ENCODE measurements at places on chromosomes 16 and 17. TPM values are rescaled to one million over a fixed set of nuclear protein-coding genes. Genes with fewer than 3 reads are reported as not detected.

- no peak for DNase-seq
Observed at GRCh38 chr16:84286578-84287240, 8.0 kb upstream of the WFDC1 start.

GRCh38 chr17:27608328-27609230 lies 22.4 kb upstream of the LGALS9 start:
- no peak for DNase-seq

GRCh38 chr17:1222321-1222720 lies 42.5 kb upstream of the ABR start:
- DNase-seq = no peak

DNA sequence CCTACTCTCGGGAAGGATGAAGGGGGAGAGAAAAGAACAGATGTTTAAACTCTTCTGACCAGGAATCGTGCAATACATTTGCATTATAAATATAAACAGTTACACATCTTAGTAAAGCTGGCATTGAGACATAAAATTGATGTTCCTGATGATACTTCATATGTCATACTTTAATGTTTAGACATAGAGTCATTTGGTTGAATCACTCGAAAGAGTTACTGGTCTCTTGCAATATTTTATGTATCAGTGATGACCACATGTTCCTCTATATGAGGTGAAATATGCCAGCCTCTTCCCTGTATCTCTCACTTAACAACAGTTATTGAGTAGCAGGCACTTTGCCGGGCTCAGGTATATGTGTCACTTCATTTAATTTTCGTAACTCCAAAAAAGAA lies 49.7 kb upstream of the PMFBP1 start:
- DNase-seq = no peak

- no peak for DNase-seq
Observed at GRCh38 chr17:77741109-77741508, 217.4 kb upstream of the TNRC6C start.

The ADORA2B gene
- 1.0 TPM for polyA plus RNA-seq

DNA sequence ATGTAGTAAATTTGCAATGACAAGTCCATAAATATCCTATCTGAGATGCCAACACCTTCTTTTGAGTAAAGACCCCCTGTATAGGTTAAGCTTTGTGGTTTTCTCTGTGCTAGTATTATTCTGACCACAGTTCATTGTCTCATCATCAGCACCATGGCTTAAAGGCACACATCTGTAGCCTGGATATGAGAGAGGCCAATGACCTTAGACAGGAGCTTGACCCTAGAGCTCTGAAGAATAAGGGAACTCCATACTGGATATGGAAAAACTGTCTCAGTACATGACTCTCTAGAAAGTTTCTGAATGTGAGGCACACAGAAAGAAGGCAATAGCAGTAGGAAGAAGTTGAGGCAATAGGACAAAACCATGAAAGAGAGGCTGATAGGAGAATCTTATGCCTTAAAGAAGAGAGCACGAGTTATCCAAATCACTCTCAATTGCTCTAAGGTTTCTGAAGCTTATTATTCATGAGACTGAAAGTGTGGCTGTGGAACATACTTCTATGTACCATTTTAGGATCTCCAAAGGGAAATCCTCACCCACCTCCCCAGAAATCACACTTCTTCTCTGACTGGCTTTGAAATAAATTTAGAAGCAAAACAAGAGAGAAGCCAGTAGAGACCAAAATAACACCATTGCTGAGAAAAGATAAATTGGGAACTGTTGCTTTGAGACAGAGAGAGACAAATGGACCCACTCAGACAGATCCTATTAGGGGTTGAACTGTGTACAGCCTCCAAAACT lies 150.2 kb downstream of the ABCA8 start:
- DNase-seq = no peak

- DNase-seq = no peak
Observed at GRCh38 chr17:63751806-63752205, 10.2 kb upstream of the STRADA start.

The ELMO3 gene
- polyA plus RNA-seq = 4.8 TPM

GRCh38 chr16:86042393-86042792 lies 143.4 kb downstream of the IRF8 start:
- DNase-seq = no peak

GRCh38 chr16:13012601-13013000 lies 111.2 kb downstream of the SHISA9 start:
- DNase-seq = no peak

DNA sequence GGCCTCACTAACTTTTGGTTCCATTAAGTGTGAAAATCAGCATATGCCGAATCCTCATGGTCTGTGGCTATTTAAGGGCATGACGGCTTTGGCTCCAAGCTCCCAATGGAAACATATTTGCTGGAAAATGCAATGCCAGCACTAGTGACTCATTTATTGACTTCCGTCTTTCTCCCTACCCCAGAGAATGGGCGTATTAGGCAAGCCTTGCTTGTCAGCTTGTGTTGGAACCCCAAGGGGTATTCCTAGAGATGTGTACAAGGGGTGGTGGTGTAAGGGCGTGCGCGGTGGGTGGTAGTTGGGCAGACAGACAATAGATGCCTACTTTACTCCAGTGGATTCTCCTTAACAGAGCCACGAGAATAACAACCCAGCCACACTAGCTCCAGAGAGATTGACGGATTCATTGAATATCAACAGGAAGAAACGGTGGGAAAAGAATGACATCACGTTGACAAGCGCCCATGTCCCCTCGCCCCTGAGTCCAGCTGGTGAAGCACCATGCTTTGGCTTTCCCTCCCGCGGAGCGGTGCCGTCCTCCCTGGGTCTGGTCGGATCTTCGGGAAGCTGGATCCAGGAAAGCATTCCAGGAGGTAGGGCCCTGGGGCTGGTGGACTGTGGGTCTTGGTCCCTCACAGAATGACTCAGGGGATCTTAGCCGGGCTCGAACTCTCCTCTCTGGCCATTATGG lies 10.3 kb downstream of the CD300LB start:
- no peak for DNase-seq

The DOK4 gene
- 33.1 TPM for polyA plus RNA-seq

DNA sequence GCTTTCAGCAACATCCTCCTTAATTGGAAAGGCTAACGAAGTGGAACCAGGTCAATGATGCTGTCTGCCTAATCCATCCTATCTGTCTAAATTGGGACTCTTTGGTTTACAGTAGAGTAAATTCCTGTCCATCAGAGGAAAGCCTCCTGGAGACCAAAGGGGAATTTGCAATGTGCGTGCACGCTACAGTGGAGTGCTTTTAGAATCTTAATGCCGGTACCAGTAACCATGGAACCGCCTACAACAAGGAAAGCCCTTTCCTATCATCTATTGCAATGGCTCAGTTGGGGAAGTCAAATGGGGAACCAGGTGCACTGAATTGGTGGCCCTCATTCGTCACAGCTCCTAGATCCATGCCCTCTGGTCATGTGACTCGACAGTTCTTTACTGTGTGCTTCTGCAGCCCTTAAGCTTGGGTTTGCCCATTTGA lies 110.1 kb downstream of the XYLT1 start:
- no peak for DNase-seq

DNA sequence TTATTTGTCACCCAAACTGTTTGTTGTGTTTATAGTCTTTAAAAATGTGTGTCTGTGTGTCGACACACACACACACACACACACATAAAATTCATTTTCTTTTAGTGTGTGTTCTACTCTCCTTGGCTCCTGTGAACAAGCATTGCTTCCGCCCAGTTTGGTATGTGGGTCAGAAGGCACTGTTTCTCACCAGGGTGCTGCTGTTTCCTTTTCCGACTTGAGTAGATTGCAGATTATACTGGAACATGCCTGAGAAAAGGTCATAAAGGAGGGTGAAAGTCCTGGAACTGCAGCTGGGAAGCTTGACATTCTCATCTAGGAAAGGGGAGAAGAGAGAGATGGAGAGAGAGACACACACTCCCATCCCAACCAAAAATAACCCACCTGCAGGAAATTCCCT lies 330.3 kb downstream of the BCAS3 start:
- DNase-seq = no peak

The AIPL1 gene
- not detected for polyA plus RNA-seq

The KRTAP4-3 gene
- polyA plus RNA-seq = not detected

DNA sequence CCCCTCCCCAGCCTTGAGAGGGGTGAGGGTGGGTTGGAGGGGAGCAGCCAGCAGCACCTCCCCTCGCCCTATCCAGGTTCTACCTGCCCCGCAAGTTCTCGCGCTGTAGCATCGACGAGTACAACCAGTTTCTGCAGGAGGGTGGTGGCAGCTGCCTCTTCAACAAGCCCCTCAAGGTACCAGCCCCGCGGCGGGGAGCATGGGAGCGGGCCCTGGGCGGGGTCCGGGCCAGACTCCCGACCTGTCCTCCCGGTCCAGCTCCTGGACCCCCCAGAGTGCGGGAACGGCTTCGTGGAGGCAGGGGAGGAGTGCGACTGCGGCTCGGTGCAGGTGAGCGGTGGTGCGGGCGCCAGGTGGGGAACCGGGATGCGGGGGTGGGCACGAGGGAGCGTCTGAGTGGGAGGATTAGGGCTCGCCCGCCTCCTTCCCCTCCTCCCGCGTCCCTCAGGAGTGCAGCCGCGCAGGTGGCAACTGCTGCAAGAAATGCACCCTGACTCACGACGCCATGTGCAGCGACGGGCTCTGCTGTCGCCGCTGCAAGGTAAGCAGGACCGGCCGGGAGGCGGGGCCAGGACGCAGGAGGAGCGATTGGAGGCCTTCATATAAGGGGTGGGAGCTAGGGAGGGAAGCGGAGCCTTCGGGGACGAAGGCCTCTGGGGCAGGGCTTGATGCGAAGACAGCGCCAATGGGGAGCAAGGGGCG lies 16.5 kb downstream of the ADAM11 start:
- DNase-seq = peak; percentile 96

- no peak for DNase-seq
Observed at GRCh38 chr16:13441675-13442074, 478.3 kb upstream of the ERCC4 start.

- DNase-seq = no peak
Observed at GRCh38 chr17:57751348-57751971, 6.4 kb upstream of the CCDC182 start.

The PPP1R27 gene
- polyA plus RNA-seq = not detected

The P2RX5 gene
- 1.7 TPM for polyA plus RNA-seq

The CCT6B gene
- polyA plus RNA-seq = 4.6 TPM

DNA sequence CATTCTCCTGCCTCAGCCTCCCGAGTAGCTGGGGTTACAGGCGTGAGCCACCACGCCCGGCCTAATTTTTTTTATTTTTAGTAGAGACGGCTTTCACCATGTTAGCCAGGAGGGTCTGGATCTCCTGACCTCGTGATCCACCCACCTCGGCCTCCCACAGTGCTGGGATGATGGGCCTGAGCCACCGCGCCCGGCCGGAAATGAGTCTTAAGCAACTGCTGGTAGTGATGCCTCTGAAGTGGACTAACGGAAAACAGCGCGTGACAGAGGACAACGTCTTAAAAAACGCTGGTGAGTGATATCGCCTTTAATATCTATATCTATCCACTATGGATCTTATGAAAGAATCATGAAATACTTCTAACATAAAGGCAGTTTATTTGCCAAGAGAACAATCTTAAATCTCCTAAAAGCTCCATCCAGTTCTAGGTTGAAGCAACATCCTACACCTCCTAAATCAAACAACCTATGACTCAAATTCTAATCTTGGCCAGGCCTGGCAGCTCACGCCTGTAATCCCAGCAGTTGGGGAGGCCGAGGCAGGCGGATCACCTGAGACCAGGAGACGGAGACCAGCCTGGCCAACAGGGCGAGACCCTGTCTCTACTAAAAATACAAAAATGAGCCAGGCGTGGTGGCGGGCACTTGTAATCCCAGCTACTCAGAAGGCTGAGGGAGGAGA lies 69.8 kb downstream of the NXN start:
- DNase-seq = no peak

The TP53TG3D gene
- 1.2 TPM for polyA plus RNA-seq

DNA sequence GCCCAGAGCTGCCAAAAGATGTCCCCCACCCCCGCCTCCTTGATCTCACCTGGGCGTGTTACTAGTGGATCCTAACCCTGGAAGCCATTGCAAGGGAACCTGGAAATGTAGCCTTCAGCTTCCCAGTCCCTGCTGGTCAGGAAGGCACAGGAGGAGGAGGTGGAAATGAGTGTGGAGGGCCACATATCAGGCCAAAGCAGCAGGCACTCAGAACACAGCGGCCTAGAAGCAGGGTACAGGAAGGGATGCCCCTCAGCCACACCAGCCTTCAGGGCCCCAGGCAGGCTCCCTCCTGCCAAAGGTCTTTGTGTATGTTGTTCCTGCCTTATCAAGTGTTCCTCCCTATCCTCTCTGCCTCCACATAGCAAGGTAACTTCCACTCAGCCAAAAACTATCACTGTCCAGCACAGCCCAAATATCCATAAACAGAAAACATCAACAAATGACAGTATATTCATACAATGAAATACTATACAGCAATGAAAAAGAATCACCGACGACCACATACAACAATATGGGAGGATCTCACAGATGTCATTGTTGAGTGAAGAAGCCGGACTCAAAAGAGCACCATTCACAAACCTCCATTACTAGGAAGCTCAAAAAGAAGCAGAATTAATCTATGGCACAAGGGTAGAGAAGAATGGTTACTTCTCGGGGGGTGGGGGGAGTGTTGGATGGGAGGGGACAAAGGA lies 28.2 kb upstream of the TNFRSF13B start:
- no peak for DNase-seq

DNA sequence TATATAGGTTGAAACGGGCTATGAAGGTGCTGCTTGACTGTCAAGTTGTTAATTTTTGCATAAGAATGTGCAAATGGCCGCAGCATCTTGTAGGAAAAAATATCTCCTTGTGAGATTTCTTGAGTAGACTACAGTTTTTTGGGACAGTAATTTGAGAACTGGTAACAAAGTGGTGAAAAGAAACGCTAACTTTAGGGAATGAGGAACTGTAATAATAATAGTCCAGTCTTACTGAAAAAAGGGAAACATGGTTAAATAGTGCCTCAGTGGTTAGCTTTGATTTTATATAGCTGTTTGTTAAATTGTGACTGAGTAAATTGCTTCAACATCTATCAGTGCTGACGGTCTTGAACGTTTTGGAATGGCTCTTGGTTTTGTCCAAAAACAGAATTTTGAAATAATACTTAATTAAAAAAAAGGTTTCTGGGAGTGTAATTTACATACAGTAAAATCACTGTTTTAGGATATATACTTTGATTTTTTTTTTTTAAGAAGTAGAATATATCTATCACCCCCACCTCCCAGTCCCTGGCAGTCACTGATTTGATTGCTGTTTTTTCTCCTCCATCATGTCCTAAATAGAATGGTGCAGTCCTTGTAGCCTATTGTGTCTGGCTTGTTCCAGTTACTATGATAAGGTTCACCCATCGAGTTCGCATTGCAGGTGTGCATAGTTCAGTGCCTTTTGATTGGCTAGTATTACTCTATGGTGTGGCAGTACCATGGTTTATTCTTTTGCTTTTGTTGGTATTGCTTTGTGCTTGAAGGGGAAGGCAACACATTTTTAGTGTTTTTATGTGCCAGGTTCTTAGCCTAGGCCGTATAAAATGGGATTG lies 2.8 kb downstream of the HAPSTR1 start:
- DNase-seq = no peak

The MT1M gene
- 0.25 TPM for polyA plus RNA-seq
